ENCODE measurements at places on chromosomes 6 and 20.

DNA sequence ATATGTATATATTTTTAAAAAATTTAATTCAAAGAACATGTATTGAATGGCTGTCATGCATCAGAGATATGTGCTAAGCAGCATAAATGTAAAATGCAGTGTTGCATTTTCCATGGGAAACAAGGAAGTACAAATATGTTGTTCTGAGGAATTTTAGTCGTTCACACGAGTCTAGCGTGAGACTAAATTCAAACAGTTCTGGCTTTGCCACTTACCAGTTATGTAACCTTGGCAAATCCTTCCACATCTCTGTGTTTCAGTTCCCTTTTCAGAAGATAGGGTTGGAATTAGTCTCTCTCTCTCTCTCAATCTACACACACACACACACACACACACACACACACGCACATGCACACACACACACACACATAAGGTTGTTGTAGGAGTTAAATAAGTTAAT, 305.4 kb downstream of the UTRN start:
- no peak for DNase-seq

DNA sequence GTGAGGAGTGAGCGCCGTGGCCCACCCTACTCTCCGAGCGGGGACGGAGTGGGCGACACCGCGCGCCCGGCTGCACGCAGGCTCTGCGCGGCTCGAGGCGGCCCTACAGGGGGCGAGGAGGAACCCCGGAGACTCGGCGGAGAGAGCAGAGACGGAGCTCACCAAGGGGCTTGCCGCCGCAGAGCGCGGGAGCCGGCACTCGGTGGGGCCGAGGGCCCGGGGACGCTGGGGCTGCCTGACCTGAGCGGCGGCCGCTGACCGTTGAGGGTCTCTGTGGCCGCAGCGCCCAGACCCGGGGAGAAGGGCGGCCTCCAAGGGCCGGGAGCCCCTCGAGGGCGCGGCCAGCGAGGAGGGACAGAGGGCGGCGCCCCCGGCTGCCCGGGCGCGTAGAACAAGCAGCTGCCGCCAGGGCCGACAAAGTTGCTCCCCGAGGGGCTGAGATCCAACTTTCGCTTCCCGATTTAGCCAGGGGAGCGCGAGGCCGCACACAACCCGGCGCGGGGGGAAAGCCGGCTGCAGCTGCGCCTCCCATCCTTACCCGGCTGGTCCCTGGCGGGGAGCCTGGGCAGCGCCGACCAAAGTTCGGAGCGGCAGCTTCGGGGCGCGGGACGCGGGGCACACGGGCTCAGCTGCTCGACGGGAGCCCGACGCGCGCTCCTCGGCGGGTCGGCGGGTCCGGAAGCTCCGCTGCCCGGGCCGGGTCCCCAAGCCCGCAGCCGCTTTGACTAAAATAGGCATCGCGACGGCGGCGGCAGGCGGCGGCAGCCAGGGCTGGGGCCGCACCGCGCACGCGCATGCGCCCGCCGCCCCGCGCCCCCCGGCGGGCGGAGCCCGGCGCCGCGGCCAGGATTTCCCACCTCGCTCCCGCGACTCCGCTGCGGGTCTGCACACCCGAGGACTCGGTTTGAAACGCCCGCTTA, 43.1 kb downstream of the POPDC3 start:
- DNase-seq = peak; percentile 14

DNA sequence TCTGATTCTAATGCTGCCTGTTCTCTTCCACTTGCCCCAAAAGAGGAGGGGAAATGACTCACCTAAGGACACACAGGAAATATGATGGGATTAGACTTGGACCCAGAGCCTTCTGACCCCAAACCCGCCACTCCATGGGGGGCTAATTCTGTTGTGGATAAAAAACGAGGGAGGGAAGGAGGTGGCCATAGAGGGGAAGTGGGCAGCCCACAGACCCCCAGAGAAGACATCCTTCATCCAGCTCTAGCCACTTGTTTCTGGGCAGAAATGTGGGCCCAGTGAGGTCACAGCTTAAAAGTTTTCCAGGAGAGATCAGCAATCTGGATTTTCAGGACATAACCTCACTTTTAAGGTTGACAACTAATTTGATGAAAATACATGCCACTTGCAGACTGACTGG, 202.1 kb downstream of the ANKRD60 start:
- no peak for DNase-seq

GRCh38 chr20:33273117-33273851, 9.7 kb upstream of the BPIFB1 start:
- DNase-seq = no peak

GRCh38 chr6:110654096-110654820, 161.0 kb downstream of the CDK19 start:
- DNase-seq = no peak

- no peak for DNase-seq
Measured at GRCh38 chr6:166718516-166718915, 91.5 kb upstream of the RPS6KA2 start.

- DNase-seq = no peak
Measured at GRCh38 chr6:5751525-5752390, 255.0 kb downstream of the NRN1 start.

DNA sequence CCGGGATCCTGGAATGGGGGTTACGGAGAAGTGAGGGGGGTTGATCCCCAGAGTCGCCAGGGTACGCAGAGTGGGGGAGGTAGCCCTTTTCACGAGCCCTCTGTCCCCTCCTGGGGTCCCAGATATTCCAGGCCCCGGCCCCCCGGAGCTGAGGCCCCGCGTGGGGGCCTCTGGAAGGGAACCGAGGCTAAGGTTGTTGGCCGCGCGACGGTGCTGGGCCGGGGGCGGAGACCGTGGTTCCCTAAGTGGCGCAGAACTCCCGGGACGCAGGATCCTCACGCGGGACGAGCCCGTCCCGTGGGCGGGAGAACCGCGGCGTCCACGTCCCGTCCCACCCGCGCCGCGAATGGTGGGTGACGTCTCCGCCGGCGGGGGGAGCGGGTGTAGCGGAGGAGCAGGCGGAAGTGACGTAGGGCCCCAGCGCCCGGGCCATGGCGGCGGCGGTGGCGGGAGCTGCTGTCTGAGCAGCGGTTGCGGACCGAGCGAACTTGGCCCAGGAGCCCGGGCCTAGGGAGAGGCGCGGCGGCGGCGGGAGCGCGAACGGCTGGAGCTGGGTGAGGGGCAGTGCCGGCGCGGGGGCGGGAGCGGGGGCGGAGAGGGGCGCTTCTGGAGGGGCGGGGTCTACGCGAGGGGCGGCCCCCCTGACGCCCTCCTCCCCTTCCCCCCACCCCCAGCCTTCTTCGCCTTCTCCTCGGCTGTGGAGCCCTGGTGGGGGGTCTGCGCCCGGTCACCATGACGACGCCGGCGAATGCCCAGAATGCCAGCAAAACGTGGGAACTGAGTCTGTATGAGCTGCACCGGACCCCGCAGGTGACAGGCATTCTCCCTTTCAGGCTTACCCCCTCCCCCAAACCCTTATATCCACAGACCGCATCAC, at the start of gene RING1:
RING1 (plus strand) TSS at position 410 of the 877 bp plus-strand sequence; CDS start at position 733, 323 bp downstream.
- peak; percentile 79 for DNase-seq

GRCh38 chr6:33672808-33673207, 38.7 kb downstream of the UQCC2 start:
- DNase-seq = no peak

DNA sequence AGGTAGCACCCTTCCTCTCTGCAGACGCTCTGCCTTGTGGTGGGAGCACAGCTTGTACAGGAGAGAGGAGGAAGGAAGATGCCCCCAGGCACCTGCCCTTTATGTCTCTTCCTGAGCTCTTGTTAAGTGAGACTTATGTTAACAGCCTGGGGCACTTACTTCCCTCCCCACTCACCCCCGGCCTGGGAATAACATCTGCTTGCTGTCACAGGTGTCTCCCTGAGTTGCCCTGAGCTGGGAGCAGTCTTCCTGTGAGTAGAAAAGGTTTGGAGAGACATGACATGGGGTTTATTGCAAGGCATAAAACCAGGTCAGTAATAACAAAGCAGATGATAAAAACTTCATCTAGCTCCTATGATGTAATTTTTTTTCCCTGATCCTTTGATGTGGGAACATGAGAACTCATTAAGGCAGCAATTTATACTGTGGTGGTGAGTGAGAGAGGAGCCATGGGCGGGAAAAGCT, 1.9 kb downstream of the SSTR4 start:
- no peak for DNase-seq

DNA sequence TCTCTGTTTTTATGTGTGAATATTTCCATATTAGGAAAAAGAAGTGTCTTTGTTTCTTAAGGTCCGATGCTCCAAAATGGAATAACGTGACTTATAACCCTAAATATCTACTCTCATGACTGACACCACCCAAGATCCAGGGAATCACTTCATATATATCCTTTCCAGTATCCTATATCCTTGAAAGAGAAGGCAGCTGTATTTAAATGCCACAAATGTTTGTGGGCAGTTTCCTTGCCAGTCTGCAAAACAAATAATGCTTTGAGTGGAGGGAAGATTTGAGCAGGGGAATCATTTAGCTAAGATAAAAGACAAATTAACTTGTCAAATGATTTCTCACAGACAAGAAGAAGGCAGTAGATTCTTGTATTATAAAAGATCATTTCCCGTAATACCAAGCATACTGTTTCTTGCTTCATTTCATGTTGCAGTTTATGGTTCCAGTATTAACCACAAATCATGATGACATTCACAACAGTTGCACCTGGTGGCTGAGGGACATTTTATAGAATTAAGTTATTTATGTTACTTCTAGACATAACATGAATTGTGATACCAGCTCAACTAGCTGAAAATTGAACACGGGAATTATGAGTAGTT, 30.0 kb upstream of the FABP7 start:
- no peak for DNase-seq

DNA sequence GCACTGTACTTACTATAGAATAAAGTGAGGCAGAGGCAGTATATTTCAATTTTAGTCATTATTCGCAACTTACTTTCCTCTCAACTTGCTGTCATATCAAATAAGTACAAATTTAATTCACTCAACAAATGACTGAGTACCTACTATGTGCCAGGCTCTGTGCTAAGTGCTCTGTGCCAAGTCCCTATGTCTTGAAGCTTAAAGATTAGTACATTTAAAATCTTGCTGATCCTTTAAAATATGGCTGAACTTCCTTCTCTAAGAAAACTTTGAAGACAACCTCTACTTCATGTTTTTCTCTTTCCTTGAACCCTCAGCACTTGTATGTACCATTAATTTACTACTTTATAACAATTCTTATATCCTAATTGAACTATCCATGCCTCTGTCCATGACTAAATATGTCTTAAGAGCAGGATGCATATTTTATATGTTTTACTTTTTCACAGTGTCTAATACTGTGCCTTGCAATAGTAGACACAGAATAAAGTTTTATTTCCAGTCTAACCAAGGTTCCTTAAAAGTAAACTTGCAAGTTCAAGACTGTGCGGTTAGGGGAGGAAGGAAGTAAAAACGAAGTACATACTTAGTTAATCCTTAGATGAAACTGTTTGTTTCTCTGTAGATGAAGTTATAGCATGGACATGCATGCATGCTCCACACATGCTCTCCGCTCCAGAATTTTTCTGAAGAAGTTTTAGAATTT, 10.0 kb upstream of the LATS1 start:
- no peak for DNase-seq

- peak; percentile 64 for DNase-seq
Measured at GRCh38 chr20:5844063-5844681, 94.0 kb downstream of the SHLD1 start.

- no peak for DNase-seq
Measured at GRCh38 chr6:18424201-18424600, 37.1 kb downstream of the RNF144B start.

- DNase-seq = peak; percentile 45
Measured at GRCh38 chr20:24917797-24918578, 31.1 kb upstream of the CST7 start.

DNA sequence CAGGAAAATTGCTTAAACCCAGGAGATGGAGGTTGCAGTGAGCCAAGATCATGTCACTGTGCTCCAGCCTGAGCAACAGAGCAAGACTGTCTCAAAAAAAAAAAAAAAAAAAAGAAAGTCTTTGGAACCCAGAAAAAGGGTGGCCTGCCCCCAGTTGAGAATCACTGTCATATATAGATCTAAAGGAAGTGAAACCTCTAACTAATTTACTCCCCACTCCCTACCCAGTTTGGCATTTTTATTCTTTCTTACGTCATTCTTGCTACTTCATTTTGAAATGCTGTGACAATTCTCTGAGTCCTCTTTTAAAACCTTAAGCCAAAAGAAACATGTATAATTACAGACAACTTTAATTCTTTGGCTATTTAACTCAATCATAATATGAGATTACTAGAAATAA, 254.8 kb downstream of the CDC5L start:
- DNase-seq = no peak

- DNase-seq = peak; percentile 36
Measured at GRCh38 chr6:11317885-11318771, 85.7 kb upstream of the NEDD9 start.

DNA sequence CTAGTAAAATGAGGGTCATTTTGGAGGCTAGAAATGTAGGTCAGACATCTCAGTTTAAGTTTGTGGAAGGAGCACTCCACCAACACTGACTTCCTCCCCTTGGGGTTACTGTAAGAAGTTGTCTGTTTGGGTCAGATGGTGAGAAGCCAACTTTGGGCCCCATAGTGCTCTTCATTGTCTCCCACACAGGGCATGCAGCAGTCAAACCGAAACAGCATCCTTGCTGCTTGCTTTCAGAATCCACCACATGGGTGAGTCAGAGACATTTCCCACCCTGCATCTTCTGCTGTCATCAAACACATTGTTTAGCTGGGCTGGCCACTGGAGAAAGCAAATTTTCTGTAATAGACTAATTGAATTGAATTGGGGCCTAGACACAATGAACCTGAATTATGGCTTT, 16.8 kb downstream of the IL17F start:
- peak; percentile 51 for DNase-seq

DNA sequence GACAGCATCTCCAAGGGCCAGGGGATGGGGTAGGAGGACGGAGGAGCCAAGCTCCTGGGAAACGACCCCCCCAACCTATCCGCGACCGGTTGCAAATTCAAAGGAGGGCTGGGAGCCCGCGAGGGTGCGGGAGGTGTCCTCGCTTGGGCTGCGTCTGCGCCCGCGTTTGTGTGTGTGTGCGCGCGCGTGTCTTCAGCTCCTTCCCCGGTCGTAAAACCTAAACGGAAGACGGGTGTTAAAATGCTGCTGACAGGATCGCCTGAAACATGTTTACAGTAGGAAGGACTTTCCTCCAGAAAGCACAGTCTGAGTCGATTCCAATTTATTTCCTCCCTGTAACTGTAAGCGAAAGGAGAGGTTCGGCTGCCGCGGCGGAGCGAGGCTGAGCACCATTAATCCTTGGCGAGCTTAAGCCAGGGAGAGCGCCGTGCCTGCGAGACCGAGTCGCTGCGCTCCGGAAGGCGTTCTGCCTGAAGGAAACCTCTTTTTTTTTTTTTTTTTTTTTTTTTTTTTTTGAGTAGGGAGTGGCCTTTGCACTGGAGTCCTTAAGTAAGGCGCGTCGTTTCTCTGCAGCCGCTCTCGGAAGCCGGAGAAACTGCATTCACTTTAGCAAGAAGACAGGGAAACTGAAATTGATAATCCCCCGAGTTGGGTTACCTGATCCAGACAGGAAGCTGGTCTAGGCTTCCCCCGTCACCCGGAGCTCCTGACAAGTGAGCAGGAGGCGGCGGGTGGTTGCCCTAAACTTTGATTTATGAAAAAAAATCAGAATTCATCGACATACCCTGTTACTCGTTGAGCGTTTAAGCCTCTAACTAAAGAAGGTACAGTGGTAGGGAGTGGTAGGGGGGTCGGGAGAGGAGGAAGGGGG, 4.8 kb upstream of the SOX4 start:
- DNase-seq = no peak

GRCh38 chr6:103723438-103724322, 1136.0 kb downstream of the HACE1 start:
- no peak for DNase-seq

- DNase-seq = no peak
Measured at GRCh38 chr6:164128101-164128500, 713.6 kb downstream of the QKI start.

All from stimulated activated CD8-positive, alpha-beta memory T cell treated with anti-CD3 and anti-CD28 coated beads, Interleukin-2, amount 100 ng/mL, for 48 hours (primary cell).